ENCODE measurements at places on chromosomes 6 and 20.

DNA sequence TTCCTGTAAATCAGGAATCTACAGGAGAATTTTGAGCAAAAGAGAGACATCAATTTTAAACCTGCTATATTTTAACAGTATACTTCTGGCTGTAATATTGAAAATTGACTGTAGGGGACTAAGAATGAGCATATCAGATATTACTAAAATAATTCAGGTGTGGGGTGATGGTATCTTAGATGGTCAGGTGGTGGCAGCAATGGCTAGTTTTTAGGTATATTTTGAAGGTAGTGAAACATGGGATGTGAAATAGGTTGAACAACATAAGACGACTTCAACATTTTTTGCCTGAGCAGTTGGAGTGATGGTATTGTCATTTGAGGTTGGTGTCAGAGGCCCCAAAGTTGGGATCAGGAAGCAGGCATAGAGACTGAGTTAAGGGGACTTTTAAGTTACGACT lies 32.1 kb downstream of the FAM83B start:
- DNase-seq, result no peak

GRCh38 chr6:30192076-30192475 lies 21.1 kb downstream of the TRIM26 start:
- no peak for DNase-seq

- DNase-seq, result peak; percentile 69
Observed at GRCh38 chr6:133837801-133838349, 51.0 kb upstream of the TCF21 start.

DNA sequence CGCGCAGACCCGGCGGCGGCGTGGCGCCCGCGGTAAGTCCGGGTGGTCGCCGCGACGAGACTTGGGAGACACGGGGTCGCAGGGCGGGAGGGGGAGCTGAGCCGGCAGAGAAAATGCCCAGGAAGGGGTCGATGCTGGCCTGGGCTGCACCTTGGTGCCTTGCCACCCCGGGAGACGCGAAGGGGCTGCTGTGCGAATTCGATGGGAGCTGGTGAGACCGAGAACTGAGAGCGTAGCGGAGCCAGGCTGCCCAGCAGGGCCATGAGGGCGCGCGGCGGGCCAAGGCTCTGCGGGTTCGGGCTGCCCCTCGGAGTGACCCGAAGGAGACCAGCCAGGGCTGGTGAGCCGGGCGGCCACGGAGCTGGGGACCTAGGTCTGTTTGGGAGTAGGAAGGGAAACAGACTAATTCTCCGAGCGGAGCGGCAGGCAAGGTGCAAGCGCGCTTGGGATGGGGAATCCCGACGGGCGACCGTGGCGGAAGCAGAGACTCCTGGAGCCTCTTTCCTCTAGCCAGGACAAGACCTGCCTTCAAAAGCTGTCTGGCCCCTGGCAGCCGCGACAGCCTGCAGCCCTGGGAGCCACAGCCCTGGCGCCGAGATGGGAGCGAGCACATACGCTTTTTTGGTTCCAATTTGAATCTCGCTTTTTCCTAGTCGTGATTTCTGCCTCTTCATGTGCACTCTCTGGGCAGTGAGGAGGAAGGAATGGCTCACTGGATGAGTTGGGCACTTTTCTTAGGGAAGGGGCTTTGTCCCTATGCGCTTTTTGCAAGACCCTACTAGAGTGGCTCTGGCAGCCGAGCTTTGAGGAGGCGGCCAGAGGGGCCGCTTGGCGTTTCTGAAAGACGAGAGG lies 691 bp downstream of the SYNDIG1 start:
- peak; percentile 43 for DNase-seq

GRCh38 chr6:87794922-87795885 lies 93.2 kb upstream of the AKIRIN2 start:
- DNase-seq, result no peak

- peak; percentile 40 for DNase-seq
Observed at GRCh38 chr6:26592649-26593048, 4.1 kb upstream of the ABT1 start.

- no peak for DNase-seq
Observed at GRCh38 chr6:149961728-149962425, 1.9 kb upstream of the ULBP1 start.

GRCh38 chr20:10985536-10985935 lies 311.7 kb upstream of the JAG1 start:
- DNase-seq, result peak; percentile 37

- DNase-seq, result no peak
Observed at GRCh38 chr6:14147891-14148290, 30.3 kb downstream of the CD83 start.

GRCh38 chr6:78942446-78942845 lies 75.1 kb downstream of the IRAK1BP1 start:
- DNase-seq, result peak; percentile 7

DNA sequence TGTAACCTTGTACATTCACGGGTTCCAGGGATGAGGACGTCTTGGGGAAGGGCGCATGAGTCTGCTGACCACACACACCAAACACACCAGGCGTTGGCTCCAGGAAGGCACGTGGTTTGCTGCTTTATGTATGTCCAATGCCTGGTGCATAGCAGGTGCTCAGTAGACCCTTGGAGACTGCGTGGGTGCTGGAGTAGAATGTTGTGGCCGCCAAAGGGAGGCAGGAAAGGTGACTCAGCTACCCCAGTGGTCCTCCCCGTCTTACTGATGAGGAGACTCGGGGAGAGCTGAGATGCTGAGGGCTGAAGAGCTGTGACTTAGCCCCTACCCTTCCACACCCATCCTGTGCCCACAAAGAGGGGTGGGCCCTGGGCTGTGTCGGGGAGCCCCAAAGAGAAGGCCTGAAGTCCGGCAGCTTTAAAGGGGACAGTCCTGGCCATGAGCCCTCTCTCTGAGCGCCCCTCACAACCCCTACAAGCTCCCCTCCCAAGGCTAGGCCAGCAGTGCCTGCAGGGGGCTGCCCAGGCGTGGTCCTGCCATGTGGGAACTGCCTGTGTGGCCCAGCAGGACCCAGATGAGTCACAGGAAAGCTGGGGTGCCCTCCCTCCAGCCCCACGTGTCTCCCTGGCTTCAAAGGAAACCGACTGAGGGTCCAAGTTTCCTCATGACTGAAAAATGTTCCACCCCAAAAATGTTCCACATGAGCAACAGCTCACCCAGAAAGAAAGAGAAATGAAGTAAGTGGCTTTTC lies 28.0 kb upstream of the PTGIS start:
- DNase-seq, result peak; percentile 75

DNA sequence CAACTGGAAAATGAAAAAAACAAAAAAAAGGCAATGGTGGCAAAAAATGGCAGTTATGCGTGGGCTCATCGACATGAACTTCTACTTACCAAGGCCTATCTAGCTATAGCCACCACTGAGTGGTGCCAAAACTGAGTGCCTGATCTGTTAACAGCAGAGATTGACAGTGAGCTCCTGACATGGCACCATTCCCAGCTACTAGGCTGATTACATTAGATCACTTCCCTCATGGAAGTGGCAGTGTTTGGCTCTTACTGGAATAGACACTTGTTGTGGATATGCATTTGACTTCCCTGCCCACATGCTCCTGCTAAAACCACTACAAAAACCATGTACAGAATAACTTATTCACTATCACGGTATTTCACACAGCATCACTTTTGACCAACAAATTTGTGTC lies 216.1 kb upstream of the SGK1 start:
- no peak for DNase-seq

- no peak for DNase-seq
Observed at GRCh38 chr20:62645613-62646012, 3.3 kb downstream of the SLCO4A1 start.
